GM12892 (cell line): ENCODE measurements at places on chromosomes 2 and 18.

- no peak for DNase-seq
These were observed 11.8 kb downstream of the SERPINB8 start for GRCh38 chr18:63981719-63982118.

DNA sequence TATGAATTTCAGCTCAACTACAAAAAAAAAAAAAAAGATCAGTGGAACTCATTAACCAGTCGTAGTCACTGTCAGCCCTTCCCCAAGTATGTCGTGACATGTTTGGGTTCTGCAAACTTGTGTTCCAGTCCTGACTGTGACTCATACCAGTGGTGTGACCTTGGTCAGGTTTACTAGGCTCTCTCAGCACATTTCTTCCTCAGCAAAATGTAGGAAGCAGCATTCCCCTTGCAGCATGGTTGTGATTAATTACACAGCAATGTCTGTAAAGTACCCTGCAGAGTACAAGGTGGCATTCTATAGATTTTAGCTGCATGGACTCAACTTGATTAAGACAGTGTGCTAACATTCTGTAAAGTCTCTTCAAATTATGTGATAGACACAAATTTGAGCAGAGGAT lies 156.9 kb downstream of the LAMA1 start:
- no peak for DNase-seq

DNA sequence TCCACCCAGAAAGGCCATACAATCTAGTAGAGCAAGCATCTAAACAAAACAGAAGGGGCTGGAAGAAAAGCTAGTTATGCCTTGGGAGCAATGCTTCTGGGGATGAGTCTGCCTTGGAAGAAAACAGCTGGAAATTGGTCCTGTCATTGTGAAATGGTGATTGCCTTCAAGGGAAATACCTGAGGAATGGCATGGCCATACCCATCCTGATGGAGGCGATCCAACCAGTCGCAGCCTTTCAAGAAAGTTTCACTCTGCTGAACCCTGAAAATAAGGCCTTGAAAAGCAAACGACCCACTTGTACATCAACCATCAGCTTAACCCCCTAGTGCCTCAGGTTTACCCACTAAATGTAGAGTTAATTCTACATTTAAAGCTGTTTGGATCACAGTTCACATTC lies 72.6 kb upstream of the PID1 start:
- DNase-seq, result no peak

- DNase-seq, result no peak
These were observed 471.5 kb downstream of the TXNL1 start for GRCh38 chr18:56166914-56167313.

- DNase-seq, result no peak
These were observed 73.6 kb downstream of the OLA1 start for GRCh38 chr2:174174741-174175140.

- no peak for DNase-seq
These were observed 36.7 kb downstream of the CCDC138 start for GRCh38 chr2:108823286-108823685.
